ENCODE measurements at places on chromosomes 2 and 18.
A peak's percentile ranks its signal among the peaks of the same experiment; 100 is the strongest.

- no peak for DNase-seq
Measured at GRCh38 chr2:1517786-1518185, 104.5 kb downstream of the TPO start.

DNA sequence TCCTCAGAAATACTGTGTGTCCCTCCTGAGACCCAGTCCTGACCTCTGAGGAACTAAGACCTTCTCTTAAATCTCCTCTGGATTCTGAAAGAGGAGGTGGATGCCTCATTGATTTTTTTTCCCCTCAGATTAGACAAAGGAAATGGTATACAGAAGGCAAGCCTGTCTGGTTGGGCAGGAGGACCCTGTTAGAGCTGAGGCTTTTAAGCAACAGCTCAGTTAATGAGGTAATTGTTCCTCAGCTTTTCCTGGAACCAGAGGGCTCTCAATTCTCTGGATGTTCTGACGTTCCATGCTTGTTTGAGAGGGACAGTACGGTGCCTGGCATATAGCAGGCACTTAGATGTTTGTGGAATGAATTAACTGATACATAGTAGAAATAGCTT, 61.7 kb upstream of the MCFD2 start:
- DNase-seq = no peak

GRCh38 chr2:192551760-192552159, 357.0 kb upstream of the TMEFF2 start:
- DNase-seq = no peak

GRCh38 chr2:116917196-116917595, 897.3 kb upstream of the DDX18 start:
- DNase-seq = no peak

GRCh38 chr2:8819194-8819593, 18.2 kb downstream of the KIDINS220 start:
- DNase-seq = no peak

DNA sequence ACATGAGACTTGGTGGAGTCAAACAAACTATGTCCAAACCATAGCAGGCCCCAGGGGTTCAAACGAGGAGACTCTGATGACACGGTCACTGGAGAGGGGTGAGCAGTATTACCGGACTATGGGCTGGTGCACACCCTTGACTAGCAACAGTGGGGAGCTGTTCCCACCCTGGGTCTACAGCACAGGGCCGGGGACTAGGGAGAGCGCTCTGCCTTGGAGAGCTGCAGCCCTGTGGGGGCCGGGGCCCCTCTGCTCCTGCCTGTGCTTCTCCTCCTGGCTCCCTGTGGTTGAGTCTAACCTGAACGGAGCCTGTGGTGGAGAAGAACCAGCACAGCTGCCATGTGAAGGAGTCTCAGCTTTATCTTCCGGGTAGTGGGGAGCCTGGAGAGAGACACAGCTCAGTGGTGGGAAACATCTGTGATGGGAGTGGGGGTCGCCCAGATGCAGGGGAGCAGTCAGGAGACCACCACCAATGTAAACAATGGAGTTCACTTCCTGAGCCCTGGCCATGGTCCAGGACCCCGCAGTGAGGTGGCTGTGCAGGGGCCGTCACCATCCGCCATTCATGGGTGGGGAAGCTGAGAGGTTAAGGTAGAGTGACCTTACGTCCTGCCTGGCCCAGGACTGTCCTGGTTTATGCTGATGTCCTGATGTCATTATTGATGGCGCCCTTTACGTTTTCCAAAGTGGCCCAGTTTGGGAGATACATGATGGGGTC, 195.7 kb upstream of the TWIST2 start:
- DNase-seq = no peak

DNA sequence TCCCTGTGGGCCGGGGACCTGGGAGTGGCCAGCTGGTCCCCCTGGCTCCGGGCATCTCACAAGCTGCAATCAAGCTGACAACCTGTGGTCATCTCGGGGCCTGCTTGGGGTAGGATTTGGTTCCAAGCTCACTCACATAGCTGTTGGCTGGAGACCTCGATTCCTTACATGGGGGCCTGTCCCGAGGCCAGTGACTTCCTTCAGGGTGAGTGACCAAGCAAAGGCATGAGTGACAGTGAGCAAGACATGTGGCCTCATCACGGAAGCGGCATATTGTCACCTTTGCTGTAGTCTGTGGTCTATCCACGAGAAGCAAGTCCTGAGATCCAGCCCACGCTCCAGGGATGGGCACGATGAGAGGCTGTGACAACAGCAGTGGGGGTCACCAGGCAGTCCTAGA, 131.4 kb upstream of the ID2 start:
- no peak for DNase-seq

DNA sequence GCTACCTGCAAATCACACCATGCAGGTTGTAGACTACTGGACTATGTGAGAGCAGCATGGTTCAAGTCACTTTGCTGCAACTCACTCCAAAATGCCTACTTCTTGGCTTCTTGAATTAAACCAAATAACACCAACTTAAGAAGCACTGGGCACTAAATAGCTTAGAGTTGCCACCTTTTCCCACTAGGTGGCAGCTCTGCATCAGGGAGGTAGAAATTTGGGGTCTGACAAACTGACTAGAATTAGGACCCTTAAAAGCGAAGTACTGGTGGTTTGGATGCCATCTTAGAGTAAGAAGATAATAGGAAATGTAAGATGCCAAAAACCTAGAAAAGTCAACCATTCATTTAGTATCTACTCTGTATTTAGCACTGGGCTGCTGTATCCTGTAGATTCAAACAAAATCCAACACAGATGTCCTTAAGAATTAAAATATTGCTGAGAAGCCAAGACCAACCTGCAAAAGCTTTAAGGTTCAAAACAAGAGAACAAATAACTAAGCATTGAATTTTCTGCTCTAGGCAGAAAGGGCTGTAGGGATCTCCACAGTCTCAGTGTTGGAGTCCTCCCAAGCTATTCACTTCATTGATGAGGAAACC, 65.5 kb downstream of the CCBE1 start:
- no peak for DNase-seq

DNA sequence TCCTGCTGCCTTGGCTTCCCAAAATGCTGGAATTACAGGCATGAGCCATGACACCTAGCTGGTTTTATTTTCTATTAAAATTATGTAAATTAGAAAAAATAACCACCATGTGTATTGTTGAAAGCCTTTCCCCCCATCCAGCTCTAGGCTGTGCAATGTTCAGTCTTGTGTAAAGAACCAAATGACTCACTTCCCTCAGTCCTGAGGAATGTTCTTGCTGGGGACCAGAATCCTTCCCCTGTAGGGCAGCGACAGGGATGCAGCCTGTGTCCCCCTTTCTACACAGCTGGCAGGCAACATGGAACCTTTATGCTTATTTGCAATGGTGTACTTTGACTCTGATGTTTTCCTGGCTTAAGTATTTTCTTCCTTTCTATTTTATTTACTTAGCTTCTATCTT, 29.4 kb downstream of the AOX1 start:
- DNase-seq = no peak

DNA sequence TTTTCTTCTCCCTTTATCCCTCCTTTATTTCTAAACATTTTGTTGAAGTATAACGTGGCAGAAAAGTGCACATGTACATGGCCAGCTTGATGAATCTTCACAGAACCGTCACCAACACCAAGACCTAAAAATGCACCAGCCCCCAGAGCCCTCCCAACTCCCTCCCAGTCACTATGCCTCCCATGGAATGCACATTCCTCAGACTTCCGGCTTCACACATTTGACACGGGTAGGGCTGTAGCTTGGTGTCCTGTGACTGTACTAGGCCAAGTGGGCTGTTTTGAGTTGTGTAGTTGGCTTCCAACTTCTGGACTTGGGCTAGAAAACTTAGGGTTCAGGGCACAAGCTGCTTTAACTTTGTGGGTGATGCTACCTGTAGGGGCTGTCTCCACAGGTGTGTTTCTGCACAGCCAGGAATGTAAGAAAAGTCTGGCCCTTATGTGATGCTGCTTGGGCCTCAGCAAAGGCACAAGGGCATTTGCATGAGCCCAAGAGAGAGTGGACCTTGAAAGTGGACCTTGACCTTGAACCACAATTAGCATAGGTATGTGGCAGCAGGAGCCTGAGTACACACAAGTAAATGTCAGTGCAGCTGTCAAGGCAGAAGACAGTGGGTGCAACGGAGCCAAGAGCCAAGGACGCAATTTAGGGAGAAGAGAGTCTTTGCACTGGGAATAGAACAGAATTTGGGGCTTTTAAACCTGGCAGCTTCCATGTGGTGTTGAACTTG, 78.4 kb downstream of the SEPTIN10 start:
- no peak for DNase-seq

- no peak for DNase-seq
Measured at GRCh38 chr18:27363872-27364271, 178.8 kb upstream of the CHST9 start.

GRCh38 chr2:42021464-42021863, 26.4 kb upstream of the PKDCC start:
- no peak for DNase-seq

- no peak for DNase-seq
Measured at GRCh38 chr18:11316546-11316945, 167.2 kb upstream of the PIEZO2 start.

GRCh38 chr2:88738271-88738670, 46.8 kb downstream of the RPIA start:
- DNase-seq = no peak

DNA sequence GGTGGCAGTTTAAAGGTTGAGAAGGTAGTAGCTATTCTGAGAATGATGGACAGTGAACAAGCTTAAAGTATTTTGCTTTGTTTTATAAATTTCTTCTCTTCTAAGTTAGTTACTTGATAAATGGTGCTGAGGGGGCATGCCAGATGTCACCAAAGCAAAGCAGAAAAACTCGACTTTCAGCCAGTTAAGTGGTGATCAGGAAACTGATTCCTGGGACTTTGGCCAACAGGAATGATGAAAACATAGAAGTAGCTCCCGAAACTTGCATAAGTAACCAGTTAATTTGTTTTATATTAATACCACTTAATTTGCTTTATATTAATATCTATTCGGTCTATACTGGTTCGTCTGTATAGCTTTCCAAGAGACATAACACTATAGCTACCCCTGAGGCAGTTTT, 82.6 kb downstream of the FANCL start:
- no peak for DNase-seq

- DNase-seq = no peak
Measured at GRCh38 chr2:241213041-241213440, 24.6 kb downstream of the ANO7 start.

GRCh38 chr2:11376071-11376470, 31.6 kb upstream of the ROCK2 start:
- no peak for DNase-seq

GRCh38 chr2:164275659-164276058, 345.6 kb downstream of the GRB14 start:
- DNase-seq = no peak

DNA sequence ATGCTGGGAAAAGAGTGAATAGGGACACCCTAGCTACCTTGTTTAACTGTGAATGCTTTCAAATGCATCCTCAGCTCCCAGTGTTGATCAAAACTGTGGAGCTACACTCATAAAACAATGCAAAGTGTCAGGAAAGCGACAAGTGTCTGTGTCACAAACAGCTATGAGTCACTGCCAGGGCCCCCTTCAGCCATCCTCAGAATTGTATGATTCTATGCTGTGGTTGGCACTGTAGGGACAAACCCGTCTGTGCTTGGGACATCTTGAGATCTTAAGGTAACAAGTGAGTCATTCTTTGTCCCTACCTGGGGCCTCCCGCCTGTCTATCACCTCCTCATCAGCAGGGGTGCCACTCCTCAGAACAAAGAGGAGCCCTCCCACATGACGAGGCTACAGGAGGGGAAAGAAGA, 42.4 kb downstream of the KLF7 start:
- DNase-seq = no peak

GRCh38 chr18:3457261-3457724, 7.3 kb downstream of the TGIF1 start:
- DNase-seq = no peak

- DNase-seq = no peak
Measured at GRCh38 chr2:74198023-74198460, 373 bp upstream of the MTHFD2 start.

DNA sequence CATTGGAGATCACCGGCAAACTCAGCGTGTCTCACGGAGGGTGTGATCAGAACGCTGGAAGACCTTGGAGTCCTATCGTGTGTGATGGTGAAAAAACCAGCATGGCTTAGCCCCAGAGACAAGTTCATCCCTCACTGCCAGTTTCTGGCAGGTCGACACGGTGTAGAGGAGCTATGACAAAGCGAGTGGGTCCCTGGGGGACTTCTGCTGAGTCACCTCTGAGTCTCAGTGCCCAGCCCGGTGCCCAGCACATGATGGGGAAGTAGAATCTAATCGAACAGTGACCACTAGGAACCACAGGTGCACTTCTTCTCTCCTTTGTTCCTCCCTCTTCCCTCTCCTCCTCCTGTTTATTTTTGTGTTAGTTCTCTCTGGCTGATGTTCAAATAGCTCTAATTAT, 45.9 kb upstream of the KCNF1 start:
- DNase-seq = no peak

GRCh38 chr18:75533209-75533608, 105.7 kb upstream of the SMIM21 start:
- DNase-seq = no peak

- no peak for DNase-seq
Measured at GRCh38 chr2:32222966-32223365, 41.7 kb downstream of the NLRC4 start.

GRCh38 chr2:51013079-51013932, 18.6 kb downstream of the NRXN1 start:
- peak; percentile 44 for DNase-seq

DNA sequence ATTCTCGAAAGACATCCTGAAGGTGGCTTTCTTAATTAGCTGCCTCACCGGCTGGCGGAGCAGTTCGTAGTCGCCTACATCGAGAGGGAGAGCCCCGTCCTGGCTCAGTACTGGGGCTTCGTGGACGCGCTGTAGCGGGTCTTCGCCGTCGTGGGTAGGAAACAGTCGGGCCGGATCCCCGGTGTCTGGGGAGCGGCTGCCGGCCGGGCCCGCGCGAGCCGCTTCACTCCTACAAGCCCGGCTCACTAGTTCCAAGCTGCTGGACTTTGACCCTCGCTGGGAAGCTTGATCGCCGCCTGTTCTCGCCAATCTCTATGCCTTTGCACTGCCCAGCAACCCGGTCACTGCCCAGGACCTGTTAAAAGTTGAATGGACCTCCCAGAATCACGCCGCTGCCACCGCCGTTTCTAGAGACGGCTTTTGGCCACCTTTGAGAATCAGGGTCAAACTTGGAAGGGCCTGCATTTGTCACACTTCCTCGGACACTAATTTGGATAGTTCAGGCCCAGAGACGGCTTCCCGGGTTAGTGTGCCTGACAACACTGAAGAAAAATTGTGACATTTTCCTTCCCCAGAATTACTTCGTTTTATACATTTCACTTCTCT, 41.4 kb upstream of the AKAIN1 start:
- DNase-seq = peak; percentile 29

GRCh38 chr18:36152781-36153180, 23.1 kb downstream of the ELP2 start:
- DNase-seq = no peak

Measured in left renal pelvis (tissue), 4 donors.